ENCODE measurements at places on chromosomes 11 and 22.

- DNase-seq, result no peak
These were observed 7.6 kb downstream of the SLC39A13 start for GRCh38 chr11:47415949-47416472.

DNA sequence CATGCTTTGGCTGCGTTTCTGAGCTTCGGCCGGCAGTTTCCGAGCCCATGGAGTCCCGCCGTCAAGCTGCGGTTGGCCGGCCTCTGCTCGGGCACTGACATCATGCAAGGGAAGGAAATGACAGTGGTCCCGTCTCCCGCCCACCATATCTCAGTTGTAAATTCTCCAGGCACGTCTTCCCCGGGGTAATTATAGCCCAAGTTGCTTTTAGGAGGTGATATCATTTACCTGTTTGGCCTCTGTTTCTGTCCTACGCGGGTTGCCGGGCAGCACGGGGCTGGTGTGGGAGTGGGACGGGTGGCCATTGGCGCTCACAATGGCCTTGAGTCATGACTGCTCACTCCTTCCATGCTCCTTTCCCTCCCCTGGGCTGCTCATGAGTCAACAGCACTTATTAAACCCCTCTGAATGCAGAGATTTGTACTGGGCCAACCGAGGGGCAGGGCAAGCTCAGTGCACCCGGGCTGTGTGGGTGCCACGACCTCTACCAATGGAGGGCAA is 4.2 kb upstream of the ANO1 start:
- no peak for DNase-seq

DNA sequence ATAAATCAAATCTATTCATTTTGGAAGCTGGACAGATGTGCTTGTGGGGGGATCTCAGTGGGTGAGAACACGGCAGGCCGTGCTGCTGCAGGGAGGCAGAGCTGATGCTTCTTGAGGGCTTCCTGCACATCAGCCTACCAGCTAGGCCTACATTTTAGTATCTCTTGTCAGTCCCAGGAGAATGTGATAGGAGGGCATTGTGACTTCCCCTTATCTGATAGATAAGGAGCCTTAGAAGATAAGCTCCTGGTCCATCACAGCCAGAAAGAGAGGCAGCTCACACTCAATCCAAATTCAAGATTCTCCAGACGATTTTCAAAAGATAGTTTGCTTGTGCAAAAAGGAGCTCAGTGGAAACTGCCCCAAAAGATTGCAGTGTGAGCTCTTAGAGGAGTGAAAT is 89.0 kb downstream of the SHANK2 start:
- no peak for DNase-seq

DNA sequence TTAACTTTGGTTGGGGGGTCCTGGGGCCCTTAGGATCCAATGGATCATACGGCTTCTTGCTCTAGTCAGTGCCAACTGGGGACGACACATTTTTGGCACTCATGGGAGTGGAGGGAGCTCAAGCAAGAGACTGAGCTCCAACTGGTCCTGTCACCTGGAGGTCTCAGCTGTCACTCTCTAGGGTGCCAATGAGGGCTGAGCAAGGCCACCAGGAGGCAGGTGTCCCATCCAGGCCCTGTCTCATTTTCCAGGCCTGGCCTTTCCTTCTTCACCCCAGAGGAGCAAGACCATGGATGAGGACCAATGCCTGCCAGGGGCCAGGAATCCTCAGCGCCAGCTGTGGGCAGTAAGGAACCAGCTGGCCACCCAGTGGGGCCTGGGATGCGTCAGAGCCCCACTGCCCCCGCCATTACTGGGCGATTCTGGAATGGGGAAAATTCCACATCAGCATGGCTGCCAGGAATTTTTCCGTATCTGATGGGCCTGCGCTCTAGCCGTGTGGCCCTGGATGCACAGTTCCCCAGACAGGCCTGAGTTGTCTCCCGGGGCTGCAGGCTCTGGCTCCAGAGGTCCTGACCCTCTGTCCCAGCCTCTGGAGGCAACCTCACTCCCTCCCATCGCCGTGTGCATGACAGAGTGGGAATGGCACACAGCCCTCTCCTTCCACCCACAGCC is 669 bp upstream of the GAL3ST1 start:
- no peak for DNase-seq

GRCh38 chr11:107623183-107623582 is 32.2 kb downstream of the ELMOD1 start:
- no peak for DNase-seq

GRCh38 chr11:20672575-20672974 is 3.2 kb downstream of the NELL1 start:
- DNase-seq, result no peak

GRCh38 chr11:18088966-18089365 is 16.9 kb downstream of the SAAL1 start:
- DNase-seq, result no peak

- no peak for DNase-seq
These were observed 23.3 kb upstream of the TMPRSS5 start for GRCh38 chr11:113729456-113729855.

GRCh38 chr22:36613958-36614357 is 85.0 kb upstream of the EIF3D start:
- no peak for DNase-seq

DNA sequence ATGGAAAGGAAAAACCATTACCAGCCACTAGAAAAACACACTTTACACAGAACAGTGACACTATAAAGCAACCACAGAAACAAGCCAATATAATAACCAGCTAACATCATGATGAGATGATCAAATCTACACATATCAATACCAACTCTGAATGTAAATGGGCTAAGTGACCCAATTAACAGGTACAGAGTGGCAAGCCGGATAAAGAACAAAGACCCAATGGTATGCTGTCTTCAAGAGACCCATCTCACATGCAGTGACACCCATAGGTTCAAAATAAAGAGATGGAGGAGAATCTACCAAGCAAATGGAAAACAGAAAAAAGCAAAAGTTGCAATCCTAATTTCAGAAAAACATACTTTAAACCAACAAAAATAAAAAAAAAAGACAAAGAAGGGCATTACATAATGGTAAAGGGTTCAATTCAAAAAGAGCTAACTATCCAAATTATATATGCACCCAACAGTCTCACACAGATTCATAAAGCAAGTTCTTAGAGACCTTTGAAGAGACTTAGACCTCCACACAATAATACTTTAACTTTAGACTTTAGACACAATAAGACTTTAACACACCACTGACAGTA is 160.3 kb upstream of the TMEM45B start:
- no peak for DNase-seq

GRCh38 chr11:75152090-75152489 is 1.2 kb downstream of the SLCO2B1 start:
- DNase-seq, result no peak

GRCh38 chr22:40108396-40108795 is 69.3 kb upstream of the TNRC6B start:
- no peak for DNase-seq

DNA sequence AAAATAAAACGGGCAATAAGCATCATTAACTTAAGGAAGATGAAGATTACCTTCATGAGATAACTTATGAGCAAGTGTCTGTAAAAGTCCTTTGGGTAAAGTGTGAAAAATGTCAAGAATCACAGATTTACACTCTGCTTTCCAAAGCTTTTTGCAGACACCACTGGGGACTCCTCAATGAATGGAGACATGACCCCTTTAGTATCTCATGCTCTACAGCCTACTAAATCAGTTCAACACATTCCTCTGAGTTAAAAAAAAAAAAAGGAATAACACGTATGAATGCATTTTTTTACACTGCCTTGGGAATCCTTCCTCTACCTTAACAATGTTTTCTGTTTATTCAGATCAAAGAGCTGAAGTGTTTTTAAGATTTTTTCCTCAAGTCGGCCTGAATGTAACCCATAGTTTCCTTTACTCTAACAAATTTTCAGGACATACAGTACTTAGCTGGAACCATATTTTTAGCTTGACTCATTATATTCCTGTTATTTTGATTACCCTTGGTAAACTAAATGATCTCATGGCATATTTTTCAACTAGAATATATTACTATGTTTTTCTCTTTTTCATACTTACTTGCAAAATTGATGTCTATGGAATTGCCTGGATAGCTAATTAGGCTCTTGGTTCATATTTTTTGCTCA is 25.9 kb upstream of the RAB30 start:
- DNase-seq, result no peak

DNA sequence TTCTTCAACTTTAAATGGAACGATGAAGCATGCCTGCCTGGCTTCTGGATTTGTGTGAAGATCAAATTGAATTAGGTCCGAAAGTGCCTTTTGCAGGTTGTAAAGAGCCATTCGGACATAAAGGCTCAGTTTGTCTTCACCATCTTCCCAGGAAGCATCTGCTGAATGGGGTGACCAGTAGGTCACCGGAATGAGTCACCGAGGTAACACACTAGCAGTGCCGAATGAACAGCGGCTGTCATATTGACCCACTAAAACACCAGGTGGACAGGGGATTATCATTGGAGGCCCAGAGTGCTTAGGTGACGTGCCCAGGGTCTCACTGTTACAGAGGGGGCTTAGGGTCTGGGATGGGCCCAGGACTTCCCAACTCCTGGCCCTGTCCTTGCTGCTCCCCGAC is 43.1 kb upstream of the MYH9 start:
- no peak for DNase-seq
